ENCODE measurements at places on chromosomes 2 and 18.

GRCh38 chr2:157887946-157888345 is 11.8 kb upstream of the ACVR1 start:
- DNase-seq = no peak

GRCh38 chr2:219916726-219917440 is 289.5 kb downstream of the SLC4A3 start:
- no peak for DNase-seq

GRCh38 chr2:110848519-110849030 is 116.2 kb downstream of the ACOXL start:
- DNase-seq = no peak

DNA sequence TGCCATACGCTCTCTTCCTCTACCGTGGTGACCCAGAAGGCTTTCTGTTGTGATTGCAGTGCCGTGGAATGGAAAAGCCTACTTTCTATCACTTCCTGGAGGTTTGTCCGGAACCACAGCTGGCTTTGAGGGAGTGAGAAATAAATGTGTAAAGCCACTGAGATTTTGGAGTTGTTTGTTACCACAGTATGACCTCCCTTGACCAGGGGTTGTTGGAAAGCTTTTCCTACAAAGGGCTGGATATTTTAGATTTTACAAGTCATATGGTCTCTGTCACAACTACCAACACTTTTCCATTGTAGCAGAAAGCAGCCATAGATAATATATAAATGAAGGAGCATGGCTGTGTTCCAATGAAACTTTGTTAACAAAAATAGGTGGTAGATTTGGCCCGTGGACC is 70.3 kb downstream of the VAPA start:
- DNase-seq = no peak

GRCh38 chr2:239189711-239190131 is 211.1 kb downstream of the HDAC4 start:
- DNase-seq = no peak

DNA sequence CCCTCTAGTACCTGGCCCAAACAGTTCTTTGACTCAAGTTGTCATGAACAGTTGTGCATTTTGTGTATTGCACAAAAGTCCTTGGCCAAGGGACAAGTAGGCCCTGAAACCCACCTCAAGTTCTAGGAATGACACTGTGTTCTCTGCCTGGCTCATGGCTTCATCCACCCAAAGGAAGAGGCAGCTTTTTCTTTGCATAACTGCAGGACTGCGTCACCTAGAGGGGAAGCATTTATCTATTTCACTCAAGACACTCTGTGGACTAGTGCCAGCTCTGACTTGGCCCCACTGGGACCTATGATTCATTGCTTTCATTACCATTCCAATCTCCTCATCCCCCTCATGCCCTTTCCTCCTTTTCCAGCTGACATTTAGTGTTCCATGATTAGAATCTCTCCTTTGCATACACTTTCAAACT is 119.3 kb upstream of the SIX2 start:
- no peak for DNase-seq

DNA sequence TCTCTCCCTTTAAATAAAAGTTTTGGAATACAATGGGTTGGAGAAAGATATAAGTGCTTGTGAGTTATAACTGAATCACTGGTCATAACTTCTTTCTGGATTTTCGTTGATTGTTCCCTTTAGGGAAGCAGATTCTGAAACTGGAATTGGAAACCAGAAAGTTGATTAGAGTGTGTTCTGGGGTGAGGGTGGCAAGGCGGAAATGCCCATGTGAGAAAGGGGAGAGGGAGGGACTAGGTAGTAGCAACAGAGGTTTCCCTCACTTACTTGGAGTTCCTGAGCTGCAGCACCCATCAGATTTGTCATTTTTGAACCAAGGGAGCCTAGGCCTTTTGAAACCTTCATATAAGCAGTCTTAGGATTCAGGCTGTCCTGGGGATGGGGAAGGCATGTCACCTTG is 453.4 kb downstream of the KCNJ3 start:
- no peak for DNase-seq

- no peak for DNase-seq
Observed at GRCh38 chr2:53600815-53601214, 166.8 kb upstream of the CHAC2 start.

GRCh38 chr2:151556121-151556520 is 146.4 kb downstream of the RIF1 start:
- no peak for DNase-seq

DNA sequence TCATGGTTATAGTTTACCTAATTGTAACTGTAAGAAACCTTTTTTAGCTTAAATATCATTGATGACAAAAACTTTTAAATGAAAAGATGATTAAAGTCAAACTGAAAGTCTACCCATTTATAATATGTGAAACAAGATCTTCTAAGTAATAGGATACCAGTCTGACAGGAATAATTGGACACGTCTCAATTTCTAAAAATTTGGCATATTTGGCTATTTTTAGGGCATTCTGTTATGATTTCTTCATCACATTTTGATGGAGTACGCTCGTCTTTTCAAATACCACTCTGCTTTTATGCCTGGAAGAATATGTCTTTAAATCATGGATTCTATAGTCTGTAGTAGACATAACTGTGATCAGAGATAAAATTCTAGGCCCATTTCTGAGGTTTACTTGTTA is 1.3 kb downstream of the R3HDM1 start:
- DNase-seq = no peak

GRCh38 chr18:11324510-11324909 is 175.1 kb upstream of the PIEZO2 start:
- DNase-seq = no peak

DNA sequence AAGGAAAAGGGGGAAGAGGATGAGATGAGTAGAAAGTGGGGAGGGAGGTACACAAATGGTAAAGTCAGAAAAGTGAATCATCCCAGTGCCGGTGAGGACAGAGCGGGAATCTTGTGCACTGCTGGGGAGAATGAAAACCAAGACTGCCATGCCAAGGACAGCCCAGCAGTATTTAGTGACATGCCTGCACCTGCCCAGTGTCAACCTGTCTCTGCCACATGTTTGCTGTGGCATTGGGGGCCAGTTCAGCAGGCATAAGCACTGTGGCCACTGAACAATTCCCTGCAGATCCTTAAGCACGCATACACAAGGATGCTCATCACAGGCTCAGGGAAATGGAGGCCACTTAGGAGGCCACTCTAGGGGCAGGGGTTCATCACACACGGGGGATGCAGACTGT is 5.2 kb upstream of the KCNK3 start:
- no peak for DNase-seq

DNA sequence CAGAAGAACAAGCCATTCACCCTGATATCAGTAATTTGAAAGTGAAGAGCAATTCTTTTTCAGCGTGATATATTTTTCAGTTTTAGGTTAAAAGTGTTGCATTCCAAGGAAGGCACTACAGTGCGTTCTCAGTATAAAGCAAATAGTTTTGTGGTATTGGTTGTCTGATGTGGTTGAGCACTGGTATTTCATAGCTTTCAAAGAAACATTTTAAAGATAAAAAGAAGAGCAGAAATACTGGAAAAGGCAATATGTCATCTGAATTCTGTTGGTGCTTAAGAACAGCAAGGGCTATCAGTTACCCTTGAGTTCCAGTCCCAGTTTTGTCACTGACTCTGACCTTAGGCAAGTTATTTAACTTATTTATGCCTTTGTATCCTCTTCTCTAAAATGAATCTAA is 191.6 kb downstream of the BABAM2 start:
- no peak for DNase-seq
